ENCODE measurements at places on chromosomes 5 and 9. TPM values are rescaled to one million over a fixed set of nuclear protein-coding genes. Genes with fewer than 3 reads are reported as not detected.

DNA sequence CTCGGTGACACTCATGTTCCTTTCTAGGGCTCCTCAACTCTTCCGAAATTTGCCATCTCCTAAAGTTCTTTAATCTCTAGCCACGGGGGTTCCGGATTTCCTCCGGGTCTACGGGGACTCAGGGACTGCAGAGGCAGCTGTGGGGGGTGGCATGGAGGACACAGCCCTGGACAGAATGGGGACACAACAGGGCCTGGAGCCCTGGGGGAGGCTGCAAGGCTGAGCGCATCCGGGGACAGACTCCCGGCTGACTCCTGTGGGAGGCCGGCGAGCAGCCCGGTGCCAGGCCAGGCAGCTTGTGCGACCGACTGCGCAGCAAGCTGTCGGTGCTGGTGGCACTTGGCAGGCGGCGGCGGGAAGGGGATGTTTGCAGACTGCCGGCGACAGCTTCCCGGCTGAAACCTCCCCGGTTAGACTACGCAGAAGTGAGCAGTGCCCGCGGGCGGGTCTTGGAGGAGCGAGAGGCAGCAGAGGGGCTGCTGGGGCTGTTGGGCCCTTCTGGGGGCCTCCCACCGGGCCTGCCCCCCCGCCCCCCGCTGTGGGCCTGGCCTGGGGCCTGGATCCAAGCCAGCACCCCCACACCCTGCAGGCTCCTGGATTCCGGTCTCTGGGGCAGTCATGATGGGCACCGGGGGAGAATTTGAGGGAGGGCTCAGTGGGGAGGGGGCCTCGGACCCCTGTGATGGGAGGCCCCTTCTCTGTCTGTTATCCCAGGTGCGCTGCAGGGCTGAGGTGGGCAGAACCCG is 28.7 kb upstream of the UBAC1 start:
- no peaks in the 10 kb centered on the region for H3K36me3 ChIP-seq
- H3K4me3 ChIP-seq = peak overlapping the region; percentile 17
- H3K27me3 ChIP-seq = peaks cover 54% of the 10 kb centered on the region
- H3K27ac ChIP-seq = no peak overlapping the region
- DNase-seq = no peak

DNA sequence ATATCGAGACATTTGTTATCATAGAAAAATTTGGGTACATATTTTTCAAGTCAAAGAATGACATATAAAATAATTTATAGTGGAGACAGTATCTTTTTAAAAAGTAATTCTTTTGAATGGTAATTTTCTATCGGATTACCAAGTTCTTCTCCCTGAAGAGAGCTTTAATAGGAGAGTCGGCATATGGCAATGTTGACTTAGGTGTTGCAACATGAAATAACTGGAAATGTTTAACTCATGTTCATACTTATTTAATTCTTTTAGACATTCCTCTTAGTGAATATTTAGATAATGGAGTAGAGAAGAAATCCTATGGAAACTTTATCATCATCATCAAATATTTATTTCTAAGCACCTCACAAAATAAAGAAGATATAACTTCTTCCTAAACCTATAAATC is 118.2 kb upstream of the CTNND2 start:
- H3K4me1 ChIP-seq = no peaks in the 10 kb centered on the region
- H3K4me3 ChIP-seq = no peak overlapping the region
- no peaks in the 10 kb centered on the region for H3K36me3 ChIP-seq
- H3K27me3 ChIP-seq = no peaks in the 10 kb centered on the region
- DNase-seq = no peak

DNA sequence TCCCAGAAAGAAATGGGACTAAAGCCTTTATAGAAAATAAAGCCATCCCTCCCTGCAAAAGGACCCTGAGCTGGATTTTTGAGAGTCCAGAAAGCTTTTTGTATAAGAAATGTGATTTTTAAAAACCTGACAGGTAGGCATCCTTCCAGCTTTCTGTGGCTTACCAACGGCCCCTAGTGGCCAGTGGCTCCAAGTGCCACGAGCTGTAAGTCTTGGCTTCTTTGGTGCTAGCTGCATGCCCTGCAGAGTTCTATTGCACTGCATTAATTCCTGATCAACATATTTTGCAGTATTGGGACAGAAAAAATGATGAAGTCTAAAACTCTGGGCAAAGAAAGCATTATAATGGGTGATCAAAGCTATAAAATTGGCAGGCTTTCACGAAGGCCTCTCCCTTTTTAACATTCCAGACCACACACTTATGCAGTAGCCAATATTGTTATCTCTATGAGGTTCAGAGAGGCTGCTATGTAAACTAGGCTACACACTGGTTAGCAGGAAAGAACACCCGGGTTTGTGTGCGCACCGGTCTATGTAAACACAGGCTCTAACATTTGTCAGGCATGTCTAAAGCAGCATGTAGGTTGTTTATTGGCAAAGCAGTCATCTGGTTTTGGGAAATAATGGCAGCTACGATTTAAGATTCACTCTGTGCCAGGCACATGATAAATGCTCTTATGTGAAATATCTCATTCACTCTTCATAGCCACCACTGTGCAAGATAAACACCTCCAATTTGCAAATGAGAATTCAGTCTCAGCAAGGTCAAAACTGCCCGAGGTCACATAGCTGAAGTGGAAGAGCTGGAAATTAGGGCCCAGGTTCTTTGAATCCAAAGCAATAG is 55.2 kb downstream of the NMUR2 start:
- no peaks in the 10 kb centered on the region for H3K4me1 ChIP-seq
- H3K27me3 ChIP-seq = no peaks in the 10 kb centered on the region
- H3K27ac ChIP-seq = no peak overlapping the region
- DNase-seq = no peak

GRCh38 chr5:113490317-113490716 is 2.1 kb upstream of the MCC start:
- H3K4me1 ChIP-seq = peaks cover 27% of the 10 kb centered on the region
- H3K27ac ChIP-seq = peak overlapping the region; percentile 72
- no peak overlapping the region for H3K4me3 ChIP-seq
- DNase-seq = no peak
- peaks cover 11% of the 10 kb centered on the region for H3K27me3 ChIP-seq

DNA sequence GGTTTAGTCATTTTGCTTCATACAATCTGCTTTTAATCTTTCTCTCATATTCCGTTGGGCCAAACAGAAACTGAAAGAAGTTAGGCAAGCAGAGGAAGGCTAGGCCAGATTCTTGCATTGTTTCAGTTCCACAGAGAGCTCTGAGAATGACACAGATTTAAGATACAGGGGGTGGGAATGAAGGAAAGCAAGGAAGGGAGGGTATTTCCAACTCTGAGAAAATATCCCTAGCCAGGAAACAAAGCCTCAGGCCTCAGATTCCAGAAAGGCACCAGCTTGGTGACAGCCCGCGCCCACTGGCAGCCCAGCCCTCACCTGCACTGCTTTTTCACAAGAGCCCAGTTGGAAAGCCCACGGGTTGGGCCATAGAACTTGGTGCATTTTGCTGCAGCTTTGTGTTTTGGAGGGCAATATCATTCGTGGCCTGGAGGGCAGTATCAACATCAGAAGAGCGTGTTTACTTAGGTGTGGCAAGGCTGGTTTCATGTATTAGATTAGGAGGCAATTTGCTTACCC is 63.5 kb downstream of the ENC1 start:
- peaks cover 21% of the 10 kb centered on the region for H3K4me1 ChIP-seq
- DNase-seq = no peak
- H3K27me3 ChIP-seq = no peaks in the 10 kb centered on the region
- peak overlapping the region; percentile 17 for H3K27ac ChIP-seq
- peak overlapping the region; percentile 6 for H3K4me3 ChIP-seq

- no peaks in the 10 kb centered on the region for H3K27me3 ChIP-seq
- H3K4me3 ChIP-seq = no peak overlapping the region
- H3K36me3 ChIP-seq = no peaks in the 10 kb centered on the region
- no peak overlapping the region for H3K27ac ChIP-seq
- no peak for DNase-seq
- H3K4me1 ChIP-seq = no peaks in the 10 kb centered on the region
Observed at GRCh38 chr5:125006011-125006685, 259.7 kb upstream of the ZNF608 start.

DNA sequence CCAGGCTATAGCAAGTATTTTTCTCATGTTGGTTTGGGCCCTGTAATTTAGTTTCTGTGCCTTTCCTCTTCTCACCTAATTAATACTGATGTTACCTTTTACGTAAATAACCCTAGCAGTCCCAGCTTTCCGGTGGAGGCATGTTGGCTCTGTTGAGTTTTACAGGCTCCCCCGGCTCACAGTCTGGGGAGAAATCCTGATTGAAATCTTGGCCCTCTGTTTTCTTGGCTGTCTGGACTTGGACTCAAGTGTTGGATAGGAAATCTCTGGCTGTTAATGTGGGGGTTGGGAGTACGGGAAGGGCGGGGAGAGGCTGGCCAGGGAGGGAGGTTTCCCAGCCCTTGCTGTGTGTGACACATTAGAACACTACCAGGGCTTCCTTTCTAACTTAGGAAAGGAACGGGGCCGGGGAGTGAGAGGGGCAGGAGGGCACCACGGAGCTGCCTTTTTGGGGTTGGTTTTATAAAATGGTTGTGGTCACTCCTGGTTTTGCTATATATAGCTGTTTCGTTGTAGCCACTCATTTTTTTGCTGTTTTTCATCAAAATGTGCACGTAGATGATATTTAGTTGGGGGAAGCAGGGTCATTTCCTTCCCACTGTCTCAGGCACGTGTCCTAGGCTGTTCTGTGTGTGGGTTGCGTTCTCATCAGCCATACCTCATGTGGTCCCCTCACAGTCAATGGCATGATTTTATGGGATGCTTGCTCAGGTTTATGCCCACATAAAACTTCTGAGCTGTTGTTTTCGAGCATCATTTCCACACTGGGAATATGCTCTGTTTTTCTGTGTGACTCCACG is 11.0 kb downstream of the TRIO start:
- H3K4me3 ChIP-seq = no peak overlapping the region
- H3K27ac ChIP-seq = peak overlapping the region; percentile 9
- no peaks in the 10 kb centered on the region for H3K36me3 ChIP-seq
- no peaks in the 10 kb centered on the region for H3K27me3 ChIP-seq
- peaks cover 57% of the 10 kb centered on the region for H3K4me1 ChIP-seq
- peak; percentile 75 for DNase-seq

GRCh38 chr5:130112246-130112645 is 208.0 kb downstream of the CHSY3 start:
- DNase-seq = no peak
- no peak overlapping the region for H3K4me3 ChIP-seq
- no peaks in the 10 kb centered on the region for H3K36me3 ChIP-seq
- no peak overlapping the region for H3K27ac ChIP-seq
- no peaks in the 10 kb centered on the region for H3K27me3 ChIP-seq

- no peak overlapping the region for H3K27ac ChIP-seq
- H3K36me3 ChIP-seq = no peaks in the 10 kb centered on the region
- H3K4me1 ChIP-seq = peaks cover 16% of the 10 kb centered on the region
- H3K4me3 ChIP-seq = no peak overlapping the region
- peaks cover 74% of the 10 kb centered on the region for H3K27me3 ChIP-seq
- DNase-seq = no peak
Observed at GRCh38 chr5:73218552-73219171, 45.7 kb downstream of the TMEM174 start.

DNA sequence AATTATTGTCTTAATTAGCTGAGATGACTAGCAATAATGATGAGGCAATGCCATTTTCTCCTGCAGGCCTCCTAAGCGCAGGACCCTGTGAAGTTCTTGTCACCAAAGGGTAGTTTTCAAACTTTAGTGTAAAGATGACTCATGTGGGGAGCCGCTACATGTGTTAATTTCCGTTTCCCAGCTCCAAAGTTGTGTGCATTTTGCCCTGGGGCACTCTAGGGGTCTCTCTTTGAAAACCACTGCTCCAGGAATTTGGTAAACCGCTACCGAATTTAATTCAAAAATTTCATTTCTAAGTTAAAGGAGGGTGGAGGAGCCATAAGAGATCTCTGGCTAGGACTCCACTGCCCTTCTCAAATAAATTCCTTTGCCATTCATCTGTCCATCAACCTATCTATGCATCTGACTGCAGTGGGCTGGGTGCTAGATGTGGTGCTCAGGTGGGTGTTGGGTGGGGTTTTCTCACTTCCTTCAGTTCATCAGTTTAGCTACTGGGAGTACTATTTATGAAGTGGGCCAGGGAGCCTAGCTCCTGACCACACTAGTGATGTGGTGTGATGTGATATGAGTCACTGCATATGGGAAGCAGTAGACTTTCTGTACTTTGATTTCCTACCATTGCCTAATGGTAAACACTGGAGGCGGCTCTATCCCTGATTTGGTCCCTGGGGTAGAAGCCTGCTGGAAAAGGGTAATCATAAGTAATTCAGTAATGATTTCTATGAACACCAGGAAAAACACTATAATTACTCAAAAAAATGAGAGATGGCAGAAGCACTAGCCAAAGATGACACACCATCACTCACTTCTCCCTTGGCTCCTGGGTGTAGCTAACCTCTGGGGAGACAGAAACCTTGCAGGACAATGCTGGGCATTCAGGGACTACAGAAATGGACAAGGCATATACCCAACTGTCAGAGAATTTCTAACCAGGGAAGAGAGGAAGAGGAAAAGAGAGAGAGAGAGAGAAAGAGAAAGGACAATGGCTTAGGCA is 4.0 kb upstream of the ZSWIM6 start:
- no peaks in the 10 kb centered on the region for H3K27me3 ChIP-seq
- H3K36me3 ChIP-seq = no peaks in the 10 kb centered on the region
- H3K27ac ChIP-seq = no peak overlapping the region
- DNase-seq = no peak
- no peak overlapping the region for H3K4me3 ChIP-seq
- peaks cover 25% of the 10 kb centered on the region for H3K4me1 ChIP-seq

Gene JADE2
- 59.3 TPM for total RNA-seq
